ENCODE measurements at places on chromosomes 16 and 17. TPM values are rescaled to one million over a fixed set of nuclear protein-coding genes. Genes with fewer than 3 reads are reported as not detected.

PRR11 gene
- 39.8 TPM for polyA plus RNA-seq

KRTAP3-2 gene
- polyA plus RNA-seq: not detected

ACSM3 gene
- polyA plus RNA-seq: 6.9 TPM

DNA sequence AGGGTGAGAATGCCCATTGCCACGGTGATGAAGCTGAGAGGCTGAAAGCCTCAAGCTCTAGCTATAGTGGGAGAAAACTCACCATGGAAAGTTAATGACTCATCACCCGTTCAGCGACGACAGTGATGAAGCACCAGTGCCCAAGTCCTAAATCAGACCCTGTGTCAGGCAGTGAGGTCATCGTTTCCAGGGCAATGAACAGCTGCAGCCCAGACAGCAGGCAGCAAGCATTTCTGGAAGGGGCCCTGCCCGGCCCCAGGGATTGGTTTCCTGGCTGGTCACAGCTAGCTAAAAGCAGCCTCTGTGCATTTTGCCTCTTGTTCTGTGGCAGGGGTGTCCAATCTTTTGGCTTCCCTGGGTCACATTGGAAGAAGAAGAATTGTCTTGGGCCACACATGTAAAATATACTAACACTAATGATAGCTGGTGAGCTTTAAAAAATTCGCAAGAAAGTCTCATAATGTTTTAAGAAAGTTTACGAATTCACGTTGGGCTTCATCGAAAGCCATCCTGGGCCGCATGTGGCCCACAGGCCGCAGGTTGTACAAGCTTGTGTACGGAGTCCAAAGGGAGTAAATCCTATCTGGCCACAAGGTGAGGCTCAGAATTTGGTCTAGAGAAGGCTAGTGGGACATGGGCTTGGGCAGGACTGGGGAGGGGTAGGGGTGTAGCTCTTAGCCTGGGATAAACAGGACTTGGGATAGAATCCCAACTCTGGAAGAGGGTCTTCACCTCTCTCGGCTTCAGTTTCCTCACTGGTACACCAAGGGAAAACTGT, 40.6 kb downstream of the MIS12 start:
- no peaks in the 10 kb centered on the region for H3K27me3 ChIP-seq
- no peaks in the 10 kb centered on the region for H3K36me3 ChIP-seq
- no peak overlapping the region for H3K4me3 ChIP-seq

DNA sequence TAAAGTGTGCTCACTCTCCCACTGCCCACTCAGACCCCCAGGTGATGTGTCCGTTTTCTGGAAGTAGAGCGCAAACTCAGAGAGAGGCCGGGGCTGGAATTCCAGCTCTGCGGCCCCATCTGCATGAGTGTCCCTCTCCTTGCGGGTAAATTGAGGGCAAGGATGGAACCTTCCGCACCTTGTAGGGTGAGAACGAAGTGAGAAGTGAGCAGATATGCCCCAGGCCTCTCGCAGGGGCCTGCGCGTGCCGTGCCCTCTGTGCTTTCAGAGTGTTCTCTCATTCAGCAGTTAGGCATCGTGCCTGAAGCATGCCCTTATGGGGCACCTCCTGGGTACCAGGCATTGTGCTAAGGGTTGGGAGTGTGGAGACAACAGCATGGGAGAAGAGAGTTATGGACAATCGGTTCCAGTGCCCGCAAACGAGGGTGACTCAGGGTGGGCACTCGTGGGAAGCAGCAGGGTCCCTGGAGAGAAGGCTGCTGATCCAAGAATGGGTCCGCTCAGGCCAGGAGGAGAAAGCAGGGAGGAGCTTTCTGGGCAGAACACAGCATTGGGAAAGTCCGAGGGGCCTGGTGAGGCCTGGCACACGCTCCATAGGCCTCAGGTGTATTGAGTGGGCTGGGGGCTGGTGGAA, 23.8 kb downstream of the CMIP start:
- peaks cover 8% of the 10 kb centered on the region for H3K36me3 ChIP-seq
- no peak for DNase-seq
- H3K27ac ChIP-seq: no peak overlapping the region
- H3K4me3 ChIP-seq: no peak overlapping the region

DNA sequence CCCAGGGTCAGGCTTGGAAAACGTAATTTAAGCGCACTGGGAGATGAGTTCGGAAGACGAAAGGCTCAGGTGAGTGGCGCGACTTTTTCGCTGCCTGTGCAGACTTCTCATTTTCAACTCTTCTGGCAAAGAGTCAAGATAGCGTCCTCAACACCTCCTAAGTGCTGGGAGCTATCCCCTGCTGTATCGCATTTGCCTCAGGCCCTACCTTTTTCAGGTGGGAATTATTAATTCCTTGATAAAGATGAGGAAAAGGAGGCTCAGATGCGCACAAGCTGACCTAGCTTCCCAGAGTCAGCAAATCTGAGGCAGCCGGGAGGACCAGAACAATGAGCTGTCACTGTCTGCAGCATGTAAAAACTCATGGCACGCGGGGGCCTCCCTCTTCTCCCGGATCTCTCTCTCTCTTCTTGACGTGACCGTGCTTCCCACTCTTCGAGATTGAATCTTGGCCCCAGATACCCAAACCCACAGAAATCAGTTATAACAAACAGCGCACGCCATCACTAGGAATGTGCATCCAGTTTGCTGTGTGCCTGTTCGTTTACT, 512 bp upstream of the ADAMTS18 start:
- DNase-seq: no peak
- H3K27me3 ChIP-seq: peaks cover 2% of the 10 kb centered on the region
- H3K27ac ChIP-seq: no peak overlapping the region
- no peaks in the 10 kb centered on the region for H3K4me1 ChIP-seq
- no peaks in the 10 kb centered on the region for H3K36me3 ChIP-seq

DNA sequence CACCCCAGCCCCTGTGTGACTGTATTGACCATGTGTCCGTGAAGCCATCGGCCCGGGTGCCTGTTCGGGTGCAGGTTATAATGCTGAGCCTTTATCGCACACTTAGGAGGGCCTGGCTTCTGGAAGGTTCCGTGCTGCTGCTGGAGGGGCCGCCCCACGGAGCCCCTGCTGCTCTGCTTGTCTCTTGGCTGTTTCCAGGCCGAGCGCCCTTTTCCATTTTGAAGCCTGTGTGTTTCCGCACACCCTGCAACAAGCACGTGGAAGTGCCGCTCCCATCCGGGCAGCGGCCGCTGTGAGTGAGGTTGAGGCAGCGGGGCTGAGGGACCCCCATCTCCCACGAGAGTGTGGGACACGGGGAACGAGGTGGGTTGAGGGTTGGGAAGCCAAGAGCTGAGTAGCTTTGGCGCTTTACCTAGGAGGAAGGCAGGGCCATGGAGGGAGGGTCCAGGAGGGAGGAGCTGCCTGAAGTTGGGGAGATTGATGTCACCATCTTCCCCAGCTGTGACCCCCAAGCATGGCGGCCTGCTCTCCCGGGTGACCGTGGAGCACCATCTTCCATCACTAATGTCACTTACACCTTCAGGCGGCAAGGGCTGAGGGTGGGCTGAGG, 200.1 kb upstream of the GSE1 start:
- H3K27me3 ChIP-seq: no peaks in the 10 kb centered on the region
- DNase-seq: no peak
- H3K4me3 ChIP-seq: no peak overlapping the region
- no peaks in the 10 kb centered on the region for H3K4me1 ChIP-seq
- no peaks in the 10 kb centered on the region for H3K36me3 ChIP-seq

DNA sequence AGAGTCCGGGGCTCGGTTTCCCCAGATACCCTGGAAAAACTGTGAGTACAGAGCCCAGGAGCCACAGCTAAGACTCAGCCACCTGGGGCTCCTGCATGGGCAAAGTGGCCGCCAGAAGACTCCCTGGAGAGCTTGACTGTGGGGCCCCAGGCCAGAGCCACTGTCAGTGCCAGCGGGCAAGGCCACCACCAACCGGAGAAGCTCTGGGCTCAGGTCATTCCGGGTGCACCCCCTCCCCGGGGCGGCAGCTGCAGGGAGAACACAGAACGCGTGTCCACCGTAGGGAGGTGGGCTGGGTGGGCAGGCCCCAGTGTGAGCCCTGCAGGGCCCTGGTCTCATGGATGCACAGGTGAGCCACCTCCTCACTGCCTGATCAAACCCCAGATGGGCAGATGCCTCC, 22.3 kb upstream of the RBFOX3 start:
- H3K36me3 ChIP-seq: no peaks in the 10 kb centered on the region
- H3K27ac ChIP-seq: no peak overlapping the region
- peaks cover 6% of the 10 kb centered on the region for H3K27me3 ChIP-seq
- no peak for DNase-seq

GRCh38 chr17:58215685-58216084, 3.4 kb downstream of the MKS1 start:
- H3K4me3 ChIP-seq: no peak overlapping the region
- H3K27ac ChIP-seq: no peak overlapping the region
- H3K36me3 ChIP-seq: no peaks in the 10 kb centered on the region
- peaks cover 12% of the 10 kb centered on the region for H3K4me1 ChIP-seq
- DNase-seq: no peak
- H3K27me3 ChIP-seq: no peaks in the 10 kb centered on the region

- peaks cover 1% of the 10 kb centered on the region for H3K27me3 ChIP-seq
- H3K4me1 ChIP-seq: no peaks in the 10 kb centered on the region
- H3K27ac ChIP-seq: no peak overlapping the region
Observed at GRCh38 chr17:76686538-76687297, 24.0 kb downstream of the MXRA7 start.
